ENCODE measurements at places on chromosomes 2 and 18.
A peak's percentile ranks its signal among the peaks of the same experiment; 100 is the strongest.

DNA sequence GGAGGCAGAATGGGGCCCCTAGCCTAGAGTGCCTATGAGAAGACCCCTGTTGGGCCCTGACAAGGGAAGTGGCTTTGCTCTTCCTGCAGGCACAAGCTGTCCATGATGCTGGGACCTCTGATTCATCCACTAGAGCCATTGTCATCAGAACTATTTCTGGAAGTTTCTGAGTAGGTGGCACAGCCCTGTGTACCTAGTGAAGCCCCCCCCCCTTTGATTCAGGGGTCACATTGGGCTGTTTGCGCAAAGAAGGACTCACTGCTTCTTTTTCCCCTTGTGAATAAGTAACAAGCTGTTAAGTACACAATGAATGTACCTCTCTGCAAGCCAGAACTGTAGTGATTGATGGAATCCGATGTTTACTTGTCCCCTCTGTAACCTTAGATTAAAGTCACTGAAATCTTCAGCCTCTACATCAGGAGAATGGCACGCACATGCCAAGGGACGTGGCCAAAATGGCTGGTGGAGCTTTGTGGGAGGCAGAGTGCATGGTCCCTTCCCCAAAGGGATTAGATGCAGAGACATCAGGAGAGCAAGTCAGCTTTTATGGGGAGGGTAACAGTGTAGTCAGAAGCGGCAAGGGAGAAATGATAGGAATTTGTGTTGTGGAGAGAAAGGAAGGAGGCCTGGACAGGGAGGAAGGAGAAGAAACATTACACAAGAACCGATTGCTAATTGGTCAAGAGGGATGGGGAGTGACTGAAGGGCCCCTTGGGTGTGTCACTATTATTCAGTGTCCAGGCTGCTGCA is 267.6 kb upstream of the RAB12 start:
- DNase-seq: no peak

- no peak for DNase-seq
Observed at GRCh38 chr18:25137197-25137472, 214.8 kb downstream of the ZNF521 start.

GRCh38 chr18:23384778-23385736 is 68.0 kb upstream of the RIOK3 start:
- no peak for DNase-seq

DNA sequence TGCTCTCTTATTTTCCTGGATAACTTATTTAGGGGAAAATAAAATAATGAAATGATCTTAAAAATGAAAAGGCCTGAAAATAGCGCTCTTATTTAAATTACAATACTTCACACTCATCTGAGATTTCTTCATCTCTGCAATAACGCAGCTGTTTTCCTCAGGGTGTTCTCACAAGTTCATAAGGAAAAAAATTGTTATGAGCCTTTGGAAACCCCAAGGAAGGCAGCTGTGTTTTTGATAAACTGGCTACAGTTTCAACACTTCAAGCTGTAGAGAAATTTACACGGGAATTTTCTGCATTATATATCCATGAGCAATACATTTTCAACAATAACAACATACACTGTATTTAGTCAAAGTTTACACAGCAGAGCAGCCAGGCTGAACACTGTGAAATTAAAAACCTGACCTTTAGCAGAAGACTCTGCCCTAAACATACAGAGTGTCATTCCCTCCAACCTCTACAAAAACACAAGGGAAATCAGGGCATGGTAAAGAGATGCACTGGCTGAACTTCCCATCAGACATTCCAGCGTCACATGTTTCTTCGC is 959.6 kb downstream of the SLC4A3 start:
- DNase-seq: no peak

DNA sequence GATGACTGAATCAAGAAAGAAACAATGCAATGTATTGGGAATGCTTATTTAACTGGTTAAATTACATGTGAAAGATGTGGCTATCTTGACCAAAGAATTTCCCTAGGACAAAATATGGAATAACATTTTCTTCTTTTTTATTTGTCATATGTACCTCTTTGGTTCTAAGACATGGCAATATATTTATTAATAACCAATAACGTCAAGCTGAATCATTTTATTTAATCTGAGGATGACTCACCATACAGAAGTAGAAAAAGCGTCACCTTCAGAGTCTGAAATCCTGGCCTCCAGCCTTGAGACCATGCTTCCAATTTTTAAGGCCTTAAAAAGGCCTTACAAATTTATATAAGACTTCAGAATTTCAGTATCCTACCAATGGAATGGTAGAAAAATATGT is 1464.9 kb downstream of the SUCLG1 start:
- no peak for DNase-seq

DNA sequence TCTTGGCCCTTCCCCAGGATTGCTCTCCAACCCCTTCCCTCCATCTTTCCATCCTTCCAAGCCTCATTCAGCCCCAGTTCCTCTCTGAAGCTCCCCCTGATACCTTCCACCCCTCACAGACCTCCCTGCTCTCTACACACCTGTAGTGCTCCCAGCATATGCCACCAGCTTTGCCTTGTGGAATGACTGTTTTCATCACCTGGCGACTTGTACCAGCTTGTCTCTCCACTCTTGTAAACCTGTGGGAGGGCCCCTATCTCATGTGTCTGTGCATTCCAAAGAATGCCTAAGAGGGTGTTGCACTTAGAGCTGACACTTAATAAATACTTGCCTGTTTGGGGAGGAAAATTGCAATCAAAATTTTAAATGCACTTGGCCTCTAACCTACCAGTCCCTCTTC is 198.7 kb downstream of the BCL11A start:
- no peak for DNase-seq

- DNase-seq: no peak
Observed at GRCh38 chr2:50443288-50443687, 588.6 kb downstream of the NRXN1 start.

GRCh38 chr2:133248264-133248663 is 320.0 kb downstream of the NCKAP5 start:
- no peak for DNase-seq

- DNase-seq: no peak
Observed at GRCh38 chr2:173175222-173175621, 99.6 kb downstream of the MAP3K20 start.

- no peak for DNase-seq
Observed at GRCh38 chr18:70576276-70577022, 287.6 kb downstream of the SOCS6 start.

GRCh38 chr2:3268705-3269029 is 109.0 kb downstream of the EIPR1 start:
- no peak for DNase-seq

DNA sequence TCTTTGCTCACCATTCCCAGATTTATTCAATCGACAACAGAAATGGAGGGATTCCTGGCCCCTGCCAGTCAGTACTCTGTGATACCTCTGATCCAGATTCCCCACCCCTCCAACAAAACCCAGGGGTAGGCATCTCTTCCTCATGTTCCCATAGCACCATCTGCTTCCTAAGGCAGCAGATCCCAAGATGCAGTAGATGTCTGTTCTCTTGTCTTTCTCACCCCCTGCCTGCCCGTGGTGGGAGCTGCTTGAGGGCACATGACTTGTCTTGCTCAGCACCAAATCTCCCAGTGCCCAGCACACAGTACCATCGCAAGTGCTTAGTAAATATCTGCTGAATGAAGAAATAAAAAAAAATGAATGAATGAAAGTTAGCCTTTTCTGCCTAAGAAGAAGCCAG is 98.2 kb downstream of the ZBTB7C start:
- no peak for DNase-seq

- DNase-seq: peak; percentile 32
Observed at GRCh38 chr2:236857246-236857645, 228.4 kb upstream of the COPS8 start.

DNA sequence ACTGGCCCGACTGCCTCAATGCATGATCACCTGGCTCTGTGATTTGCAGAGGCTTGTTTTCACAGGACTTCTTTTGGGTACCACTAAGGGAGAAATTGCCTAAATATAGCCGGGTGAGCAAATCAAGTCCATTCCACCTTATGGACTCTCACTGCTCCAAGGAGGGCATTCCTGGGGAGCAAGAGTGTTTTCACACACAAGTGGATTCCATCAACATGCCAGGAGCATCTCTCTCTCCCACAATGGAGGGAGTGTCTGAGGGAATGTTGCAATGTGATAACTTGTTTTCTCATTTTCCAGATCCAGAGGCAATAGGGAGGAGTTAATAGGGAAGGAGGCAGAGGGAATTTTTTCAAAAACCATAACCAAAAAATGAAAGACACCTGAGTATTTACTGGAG is 250.7 kb downstream of the SATB2 start:
- no peak for DNase-seq

DNA sequence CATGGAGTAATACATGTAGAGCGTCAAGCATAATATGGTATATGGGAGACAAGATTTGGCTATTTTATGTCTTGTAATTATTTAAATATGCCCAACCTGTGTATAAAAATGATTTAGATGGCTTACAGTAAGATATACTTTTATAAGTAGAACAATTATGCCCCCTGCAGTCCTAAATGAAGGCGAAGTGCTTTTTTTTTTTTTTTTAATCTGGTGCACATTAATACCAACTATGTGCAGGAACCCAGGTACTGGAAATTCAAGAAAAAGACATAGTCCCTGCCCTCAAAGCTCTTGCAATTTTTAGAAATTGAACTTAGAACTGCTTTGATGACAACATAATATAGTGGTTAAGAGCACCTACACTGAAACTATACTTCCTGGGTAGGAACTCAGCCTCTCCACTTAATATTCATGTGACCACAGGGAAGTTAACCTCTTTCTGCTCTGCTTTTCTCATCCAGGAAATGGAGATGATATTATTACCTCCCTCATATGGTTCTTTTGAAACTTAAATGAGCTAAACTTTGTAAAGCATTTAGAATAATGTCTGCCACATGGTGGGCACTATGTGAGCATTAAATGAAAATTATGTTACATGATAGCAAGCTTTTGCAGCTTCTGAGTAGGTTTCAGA is 38.1 kb downstream of the AFTPH start:
- DNase-seq: no peak

GRCh38 chr18:23772327-23773024 is 83.2 kb downstream of the LAMA3 start:
- no peak for DNase-seq

DNA sequence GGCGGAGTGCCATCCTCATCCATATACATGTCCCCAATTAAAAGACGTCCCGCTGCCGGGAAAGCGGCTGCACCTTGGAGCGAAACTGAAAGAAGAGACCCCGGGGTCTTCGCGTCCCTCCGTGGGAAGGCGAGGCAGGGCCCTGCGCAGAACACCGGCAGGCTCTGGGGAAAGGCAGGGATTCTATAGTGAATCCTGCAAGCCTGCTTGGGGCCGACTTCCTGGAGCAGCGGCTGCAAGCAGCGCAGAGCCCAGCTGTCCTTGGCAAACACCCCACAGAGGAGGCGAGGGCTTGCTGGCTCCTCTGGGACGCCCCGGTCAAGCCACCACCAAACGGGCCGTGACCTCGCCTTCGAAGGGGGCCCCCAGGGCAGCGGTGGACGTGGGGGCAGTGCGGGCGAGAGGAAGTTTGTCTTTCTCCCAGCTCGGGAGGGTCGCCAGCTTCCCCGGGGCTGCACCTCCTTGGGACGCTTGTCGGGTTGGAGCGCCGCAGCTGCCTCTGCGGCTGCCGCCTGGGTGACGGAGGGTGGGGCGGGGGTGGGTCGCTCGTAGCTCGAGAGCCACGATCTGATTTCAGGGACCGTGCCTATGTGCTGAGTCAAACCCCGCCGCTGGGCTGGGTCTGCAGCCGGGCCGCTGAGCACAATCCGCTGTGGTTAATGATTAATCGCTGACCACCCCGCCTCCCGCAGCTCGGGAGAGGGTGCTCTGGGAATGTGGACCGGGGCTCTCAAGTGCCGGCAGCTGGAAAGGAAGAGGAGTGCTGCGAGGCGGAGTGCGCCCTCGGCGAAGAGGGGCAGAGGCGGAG is 486 bp upstream of the GPR39 start:
- DNase-seq: no peak

Data from activated CD8-positive, alpha-beta memory T cell treated with anti-CD3 and anti-CD28 coated beads, Interleukin-2, amount 50 U/mL, for 48 hours (primary cell).